ENCODE measurements at places on chromosomes 1 and 21. TPM values are rescaled to one million over a fixed set of nuclear protein-coding genes. Genes with fewer than 3 reads are reported as not detected.

TMEM200B gene
- 0.13 TPM for total RNA-seq

KANK4 gene
- 0.65 TPM for total RNA-seq

ANKRD34A gene
- 0.11 TPM for total RNA-seq

CCT3 gene
- 400 TPM for total RNA-seq

ASPM gene
- 23.9 TPM for total RNA-seq

ST6GALNAC5 gene
- total RNA-seq = not detected

All from A549 treated with CORT108297 at 1 μM for 4 hours (cell line).